Right renal pelvis (tissue), 4 donors: ENCODE measurements at places on chromosomes 11 and 22. TPM values are rescaled to one million over a fixed set of nuclear protein-coding genes. Genes with fewer than 3 reads are reported as not detected.

DNA sequence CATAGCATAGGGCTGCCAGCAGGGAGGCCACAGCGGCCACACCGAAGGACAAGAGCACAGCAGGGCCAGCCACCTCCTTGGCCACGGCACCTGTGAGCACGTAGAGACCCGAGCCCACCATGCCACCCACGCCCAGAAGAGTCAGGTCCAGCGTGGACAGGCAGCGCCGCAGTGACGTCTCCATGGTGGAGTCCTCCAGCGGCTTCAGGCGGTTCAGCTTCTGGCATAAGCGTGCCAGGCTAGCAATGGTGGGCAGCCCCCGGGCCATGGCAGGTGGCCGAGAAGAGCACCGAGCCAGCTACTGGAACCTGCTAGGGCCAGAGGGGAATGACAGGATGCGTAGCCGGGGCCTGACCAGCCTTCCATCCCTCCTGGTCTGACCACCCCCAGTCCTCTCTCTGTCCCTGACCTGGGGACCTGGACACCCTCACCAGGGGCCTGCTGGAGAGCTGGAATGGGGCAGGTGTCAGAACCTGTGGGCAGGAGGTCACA, 770 bp downstream of the SLC7A4 start:
- no peak for DNase-seq

- no peak for DNase-seq
Measured at GRCh38 chr22:47201186-47201995, 438.9 kb downstream of the TBC1D22A start.

GRCh38 chr11:71542879-71543777, 5.1 kb upstream of the KRTAP5-9 start:
- no peak for DNase-seq

Gene NRXN2
- polyA plus RNA-seq, result 18.4 TPM

Gene P2RY6
- 1.2 TPM for polyA plus RNA-seq

Gene BTG4
- polyA plus RNA-seq, result not detected

GRCh38 chr22:39416319-39416718, 16.7 kb downstream of the TAB1 start:
- no peak for DNase-seq

Gene PRAME
- polyA plus RNA-seq, result 0.54 TPM

Gene HORMAD2
- not detected for polyA plus RNA-seq

Gene HPX
- 3.3 TPM for polyA plus RNA-seq

Gene UPK2
- polyA plus RNA-seq, result 0.74 TPM

GRCh38 chr11:114059278-114059983, at the start of gene ZBTB16:
Gene ZBTB16 (plus strand): TSS chr11:114059711. CDS start chr11:114063301, 3,590 bp downstream.
- no peak for DNase-seq

- DNase-seq, result no peak
Measured at GRCh38 chr22:26447584-26448329, 18.7 kb downstream of the ASPHD2 start.

DNA sequence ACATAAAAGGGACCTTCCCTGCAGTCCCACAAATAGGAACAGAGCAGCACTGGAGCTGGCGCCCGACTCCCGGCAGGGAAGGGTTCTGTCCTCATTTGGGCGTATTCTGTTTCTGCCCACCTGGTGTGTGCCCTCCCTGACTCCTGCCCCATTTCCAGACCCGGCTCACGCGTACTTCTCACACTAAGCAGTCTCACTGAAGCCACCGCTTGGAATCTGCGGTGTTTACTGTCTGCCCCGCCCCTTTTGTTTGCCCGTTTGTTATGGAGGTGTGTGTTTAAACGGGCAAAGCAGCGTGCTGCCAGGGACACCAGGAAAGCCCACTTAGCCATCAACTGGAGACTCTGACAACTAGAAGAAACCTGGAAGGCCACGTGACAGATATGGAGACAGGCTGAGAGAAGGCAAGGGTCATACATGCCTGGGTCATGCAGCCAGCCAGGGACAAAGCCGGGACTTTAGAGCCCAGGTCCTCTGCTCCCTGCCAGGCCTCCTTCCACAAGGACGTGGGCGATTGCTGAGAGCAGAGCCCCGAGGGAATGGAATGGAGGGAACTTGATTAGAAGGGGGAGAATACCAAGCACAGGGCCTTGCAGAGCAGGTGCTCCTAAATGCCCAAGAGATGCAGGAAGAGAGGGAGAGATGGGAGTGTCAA, 8.7 kb upstream of the EFCAB6 start:
- DNase-seq, result no peak

DNA sequence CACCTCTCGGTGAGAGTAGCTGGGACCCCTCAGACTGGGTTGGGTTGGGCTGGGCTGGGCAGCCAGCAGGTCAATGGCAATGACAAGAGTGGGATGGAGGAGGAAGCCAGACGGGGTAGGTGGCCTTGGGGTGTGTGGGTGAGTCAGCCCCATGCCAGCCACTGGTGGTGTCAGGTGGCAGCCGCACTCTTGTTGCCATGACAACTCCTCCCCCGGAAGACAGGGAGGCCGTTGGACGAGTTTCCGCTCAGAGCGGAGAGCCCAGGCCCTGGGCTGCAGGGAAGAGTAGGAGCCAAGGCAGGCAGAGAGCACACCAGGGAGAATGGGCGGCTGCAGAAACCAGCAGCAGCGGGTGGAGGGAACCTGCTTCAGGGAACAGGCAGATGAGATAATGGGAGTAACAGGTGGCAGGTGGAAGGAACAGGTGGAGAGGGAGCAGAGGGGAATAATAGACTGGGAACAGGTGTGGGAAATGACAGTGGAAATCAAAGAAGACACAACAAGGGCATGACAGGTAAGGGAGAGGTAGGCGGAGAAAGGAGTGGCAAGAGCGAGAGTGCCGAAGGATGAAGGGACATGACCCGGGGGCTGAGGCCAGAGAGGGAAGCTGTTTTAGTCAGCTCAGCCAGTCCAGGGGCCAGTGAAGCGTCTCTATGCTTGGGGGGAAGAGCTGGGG, 8.7 kb downstream of the SPTBN2 start:
- DNase-seq, result no peak

Gene TMEM151A
- not detected for polyA plus RNA-seq

Gene IGSF9B
- 6.4 TPM for polyA plus RNA-seq

Gene MLC1
- 0.73 TPM for polyA plus RNA-seq

Gene OR51B4
- polyA plus RNA-seq, result not detected

- no peak for DNase-seq
Measured at GRCh38 chr11:10490398-10491241, 35.6 kb downstream of the AMPD3 start.

Gene CADM1
- polyA plus RNA-seq, result 126 TPM

GRCh38 chr11:75422248-75423231, 10.5 kb downstream of the KLHL35 start:
- DNase-seq, result no peak

Gene MUC6
- 11.3 TPM for polyA plus RNA-seq

- DNase-seq, result no peak
Measured at GRCh38 chr11:6607190-6607795, 3.7 kb downstream of the ILK start.

DNA sequence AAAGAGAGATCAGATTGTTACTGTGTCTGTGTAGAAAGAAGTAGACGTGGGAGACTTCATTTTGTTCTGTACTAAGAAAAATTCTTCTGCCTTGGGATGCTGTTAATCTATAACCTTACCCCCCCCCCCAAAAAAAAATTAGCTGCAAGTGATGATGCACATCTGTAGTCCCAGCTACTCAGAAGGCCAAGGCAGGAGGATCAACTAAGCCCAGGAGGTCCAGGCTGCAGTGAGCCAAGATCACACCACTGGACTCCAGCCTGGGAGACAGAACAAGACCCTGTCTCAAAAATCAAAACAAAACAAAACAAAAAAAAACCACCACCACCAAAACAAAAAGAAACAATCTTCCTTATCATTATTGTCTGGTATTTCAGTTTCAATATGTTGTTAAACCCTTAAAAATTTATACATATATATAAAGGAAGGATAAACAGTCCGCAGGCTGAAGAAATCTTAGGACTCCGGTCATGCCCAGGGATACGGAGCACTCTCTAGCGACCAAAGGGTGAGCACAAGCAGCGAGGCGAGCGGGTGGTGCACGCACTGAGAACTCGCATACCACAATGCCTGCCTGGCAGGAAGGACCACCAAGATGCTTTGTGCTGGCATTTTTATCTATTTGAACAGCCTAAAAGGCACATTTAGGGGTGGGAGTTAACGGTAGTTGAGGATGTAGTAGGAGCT, 6.4 kb downstream of the POLDIP3 start:
- DNase-seq, result no peak

Gene RFPL3
- polyA plus RNA-seq, result not detected

Gene UCP3
- 2.2 TPM for polyA plus RNA-seq

Gene CDCA5
- 15.6 TPM for polyA plus RNA-seq

- DNase-seq, result no peak
Measured at GRCh38 chr11:59614277-59615119, 1.1 kb downstream of the OSBP start.

Gene CECR2
- polyA plus RNA-seq, result 11.9 TPM

Gene OR52N4
- not detected for polyA plus RNA-seq

- no peak for DNase-seq
Measured at GRCh38 chr11:70483917-70484316, 85.6 kb downstream of the CTTN start.

GRCh38 chr22:43152357-43153071, 1.2 kb downstream of the TSPO start:
- DNase-seq, result no peak

- no peak for DNase-seq
Measured at GRCh38 chr11:82978422-82979099, 77.0 kb downstream of the DDIAS start.

GRCh38 chr11:102398297-102398696, 51.3 kb downstream of the BIRC2 start:
- no peak for DNase-seq

DNA sequence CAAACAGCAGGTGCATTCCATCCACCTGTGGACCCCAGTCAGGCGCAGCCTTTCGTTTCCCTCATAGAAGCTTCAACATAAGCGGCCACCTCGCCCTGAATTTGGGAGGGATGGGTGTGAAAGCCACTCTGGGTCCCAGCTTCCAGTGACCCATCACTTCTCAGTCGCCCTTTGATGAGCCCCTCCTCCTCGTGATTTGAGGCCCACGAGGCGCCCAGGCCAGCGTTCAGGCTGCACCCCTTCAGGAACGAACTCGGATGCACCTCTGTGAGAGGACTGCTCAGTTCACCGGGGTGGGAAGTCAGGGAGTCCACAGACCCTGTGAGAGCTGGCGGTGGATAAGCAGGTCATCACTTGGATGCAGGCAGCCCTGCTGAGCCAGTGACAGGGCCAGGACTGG, 1118.2 kb downstream of the BRD1 start:
- DNase-seq, result no peak

Gene TMPRSS5
- polyA plus RNA-seq, result 0.96 TPM

- DNase-seq, result no peak
Measured at GRCh38 chr11:70296681-70297080, 26.2 kb downstream of the PPFIA1 start.

GRCh38 chr11:102986815-102987214, 31.3 kb upstream of the MMP13 start:
- no peak for DNase-seq
